ENCODE measurements at places on chromosomes 1 and 21. TPM values are rescaled to one million over a fixed set of nuclear protein-coding genes. Genes with fewer than 3 reads are reported as not detected.

DNA sequence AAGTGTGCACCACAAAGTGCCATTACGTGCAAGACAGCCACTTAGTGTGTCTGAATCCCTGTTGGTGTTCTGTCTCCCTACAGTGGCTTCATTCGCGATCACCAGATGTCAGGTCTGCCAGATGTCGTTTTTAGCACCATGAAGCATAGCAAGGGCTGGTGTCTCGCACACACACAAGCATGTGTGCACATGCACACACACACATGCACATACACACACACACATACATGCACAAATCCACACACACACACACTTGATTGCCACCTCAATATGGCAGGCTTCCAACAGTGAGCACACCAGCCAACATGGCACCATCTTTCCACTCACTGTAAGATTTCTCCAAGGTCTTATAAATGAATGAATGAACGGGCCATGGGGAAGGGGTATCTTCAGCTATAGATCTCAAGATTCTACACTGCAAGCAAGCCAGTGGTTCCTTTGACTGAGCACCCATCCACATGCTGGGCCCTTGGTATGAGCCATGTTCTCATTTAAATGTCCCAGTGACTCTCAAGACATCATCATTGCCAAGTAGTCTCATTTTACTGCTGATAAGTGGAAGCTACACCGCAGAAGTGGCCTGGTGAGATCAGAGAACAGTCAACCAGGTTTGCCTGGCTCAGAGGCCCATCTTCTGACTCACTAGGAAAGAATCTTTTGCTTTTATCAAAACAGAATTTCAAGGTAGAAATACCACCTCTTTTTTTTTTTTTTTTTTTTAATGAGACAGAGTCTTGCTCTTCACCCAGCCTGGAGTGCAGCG is 84.9 kb downstream of the SIM2 start:
- no peak for DNase-seq

DNA sequence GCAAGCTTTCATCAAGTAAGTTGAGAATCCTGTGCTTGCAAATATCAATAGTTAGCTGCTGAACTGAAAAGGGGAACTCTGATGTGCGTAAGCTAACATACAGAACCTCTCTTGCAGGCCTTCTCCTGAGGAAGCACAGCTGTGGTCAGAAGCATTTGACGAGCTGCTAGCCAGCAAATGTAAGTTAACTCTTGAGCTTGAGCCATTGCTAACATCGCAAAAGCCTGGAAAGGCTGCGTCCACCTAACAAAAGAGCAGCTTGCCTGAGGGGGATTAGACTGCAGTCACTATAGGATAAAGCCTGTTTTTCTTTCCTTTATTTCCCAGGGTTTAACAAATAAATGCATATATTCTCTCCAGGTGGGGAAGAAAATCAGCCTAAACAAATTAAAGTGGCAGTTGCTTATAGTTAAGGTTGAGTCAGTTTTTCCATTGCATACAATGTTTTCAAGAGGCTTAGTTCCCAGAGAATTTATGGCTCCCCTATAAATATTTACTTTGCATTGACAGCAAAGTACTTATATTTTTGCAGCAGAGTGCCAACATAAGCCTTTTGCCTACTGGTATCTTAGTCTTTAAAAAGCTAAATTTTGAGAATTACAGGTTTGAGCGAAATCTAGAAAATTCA is 1.5 kb downstream of the RGS2 start:
- peak; percentile 34 for DNase-seq

- DNase-seq: peak; percentile 55
Measured at GRCh38 chr1:112840631-112841624, 115.1 kb downstream of the SLC16A1 start.

- no peak for DNase-seq
Measured at GRCh38 chr1:195769461-195769860, 838.8 kb downstream of the KCNT2 start.

The GPR61 gene
- polyA plus RNA-seq: 1.6 TPM

The NTNG1 gene
- polyA plus RNA-seq: 1.3 TPM

The SLC9C2 gene
- polyA plus RNA-seq: not detected

The KPRP gene
- not detected for polyA plus RNA-seq

Data from brain (organoid and tissue), 16 donors.